ENCODE measurements at places on chromosomes 4 and X.

DNA sequence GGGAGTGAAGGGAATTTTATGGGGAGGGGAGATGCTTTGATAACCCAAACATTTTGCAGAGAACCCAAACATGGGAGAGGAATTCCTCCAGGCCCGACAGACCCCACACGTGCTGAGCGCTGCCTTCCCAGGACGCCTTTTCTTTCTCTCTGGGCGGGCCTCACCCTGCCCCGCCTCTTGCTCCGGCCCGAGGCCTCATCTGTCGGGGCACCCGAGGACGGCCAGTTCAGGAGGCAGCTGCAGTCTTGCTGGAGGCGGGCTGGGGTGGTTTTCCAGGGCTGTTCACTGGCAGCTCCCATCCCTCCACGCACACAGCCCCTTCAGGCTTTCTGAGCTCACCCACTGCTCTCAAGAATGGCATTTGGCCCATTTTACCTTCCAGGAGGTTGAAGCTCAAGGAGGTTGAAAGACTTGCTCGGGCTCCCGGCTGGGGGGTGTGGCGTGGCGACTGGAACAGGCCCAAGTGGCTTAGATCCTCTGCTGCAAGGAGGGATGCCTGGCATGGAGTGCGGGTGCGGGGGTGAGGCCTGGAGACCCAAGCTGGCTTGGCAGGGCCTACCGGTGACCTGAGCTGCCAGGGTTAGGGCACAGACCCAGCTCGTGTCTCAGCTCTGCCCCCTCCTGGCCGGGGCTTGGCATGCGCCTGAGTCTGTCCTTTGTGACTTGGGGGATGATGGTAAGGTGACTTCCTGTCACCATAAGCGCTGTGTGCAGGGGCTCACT, 99.2 kb downstream of the PSAPL1 start:
- peak; percentile 13 for DNase-seq
- no peak overlapping the region for H3K27ac ChIP-seq
- H3K27me3 ChIP-seq = no peaks in the 10 kb centered on the region
- no peaks in the 10 kb centered on the region for H3K36me3 ChIP-seq
- no peak overlapping the region for H3K4me3 ChIP-seq

GRCh38 chrX:133813971-133814370, 171.4 kb downstream of the GPC3 start:
- no peak for DNase-seq
- H3K27me3 ChIP-seq = no peaks in the 10 kb centered on the region
- no peaks in the 10 kb centered on the region for H3K4me1 ChIP-seq
- H3K36me3 ChIP-seq = no peaks in the 10 kb centered on the region
- H3K27ac ChIP-seq = no peak overlapping the region

DNA sequence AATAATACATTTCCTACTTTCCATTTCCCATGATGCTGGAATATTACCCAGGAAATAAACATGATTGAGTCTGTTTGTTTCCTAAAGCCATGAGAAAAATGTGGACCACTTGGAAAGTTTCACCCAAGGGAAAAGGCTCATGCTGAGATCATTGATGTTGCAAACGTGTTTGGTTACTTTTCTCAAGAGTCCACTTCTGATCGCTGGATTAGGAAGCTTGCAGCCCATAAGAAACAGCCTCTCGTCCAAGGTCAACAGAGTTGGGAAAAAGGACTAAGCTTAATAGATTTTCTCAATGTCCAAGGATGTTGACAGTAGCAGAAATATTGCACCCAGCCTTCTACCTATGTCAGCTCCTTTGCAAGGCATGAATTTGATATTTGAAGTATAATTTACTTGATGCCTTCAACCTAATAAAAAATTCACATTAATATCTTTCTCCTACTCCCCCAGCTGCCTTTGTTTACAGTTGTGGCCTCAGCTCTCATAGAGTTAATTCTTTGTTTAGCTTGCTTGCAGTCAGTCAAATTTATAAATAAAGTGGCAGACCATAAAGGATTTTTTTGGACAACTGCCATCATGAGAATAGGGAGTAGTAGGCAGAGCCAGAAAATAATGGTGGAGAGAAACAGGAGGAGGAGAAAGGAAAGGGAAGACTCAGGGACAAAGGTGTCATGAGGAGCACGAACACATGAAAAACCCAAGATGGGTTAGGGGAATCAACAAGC, 65.6 kb upstream of the BLTP1 start:
- H3K27ac ChIP-seq = no peak overlapping the region
- H3K4me1 ChIP-seq = no peaks in the 10 kb centered on the region
- H3K36me3 ChIP-seq = no peaks in the 10 kb centered on the region
- DNase-seq = no peak
- no peak overlapping the region for H3K4me3 ChIP-seq

DNA sequence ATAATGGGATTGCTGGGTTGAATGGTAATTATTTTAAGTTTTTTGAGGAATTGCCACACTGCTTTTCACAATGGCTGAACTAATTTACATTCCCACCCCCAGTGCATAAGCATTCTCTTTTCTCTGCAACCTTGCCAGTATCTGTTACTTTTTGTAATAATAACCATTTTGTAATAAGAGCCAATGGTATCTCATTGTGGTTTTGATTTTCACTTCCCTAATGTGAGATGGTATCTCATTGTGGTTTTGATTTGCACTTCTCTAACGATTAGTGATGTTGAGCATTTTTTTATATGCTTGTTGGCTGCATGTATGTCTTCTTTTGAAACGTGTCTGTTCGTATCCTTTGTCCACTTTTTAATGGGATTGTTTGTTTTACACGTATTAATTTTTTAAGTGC, 213.1 kb upstream of the HDX start:
- no peaks in the 10 kb centered on the region for H3K4me1 ChIP-seq
- no peak for DNase-seq
- no peaks in the 10 kb centered on the region for H3K36me3 ChIP-seq
